Activated T-cell treated with anti-CD3 and anti-CD28 coated beads, Interleukin-2, amount 50 U/mL, for 1 hour (primary cell): ENCODE measurements at places on chromosomes 12 and 14.

DNA sequence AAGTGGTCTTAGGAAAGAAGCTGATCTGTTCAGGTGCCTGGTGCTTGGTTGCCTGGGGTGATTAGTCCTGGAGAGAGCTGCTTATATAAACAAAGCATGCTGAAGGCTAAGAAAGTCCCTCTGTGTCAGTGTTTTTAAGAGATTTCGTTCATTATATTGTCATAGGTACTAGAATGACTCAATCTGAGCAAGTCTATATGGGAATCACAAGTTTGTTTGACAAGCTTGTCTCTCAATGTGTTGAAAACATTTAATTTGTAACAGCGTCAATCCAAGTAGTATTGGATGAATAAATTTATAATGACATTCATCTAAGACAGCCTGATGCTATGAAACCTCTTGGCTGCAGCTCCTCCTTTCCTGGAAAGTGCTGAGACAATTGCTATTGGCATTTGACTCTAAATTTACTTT, 256.3 kb downstream of the TMTC2 start:
- no peak for DNase-seq

- no peak for DNase-seq
Observed at GRCh38 chr14:40122968-40123648, 690.9 kb upstream of the FBXO33 start.

- no peak for DNase-seq
Observed at GRCh38 chr14:67857778-67858350, 38.3 kb downstream of the RAD51B start.

- DNase-seq: no peak
Observed at GRCh38 chr14:37903343-37904191, 304.1 kb upstream of the SSTR1 start.

DNA sequence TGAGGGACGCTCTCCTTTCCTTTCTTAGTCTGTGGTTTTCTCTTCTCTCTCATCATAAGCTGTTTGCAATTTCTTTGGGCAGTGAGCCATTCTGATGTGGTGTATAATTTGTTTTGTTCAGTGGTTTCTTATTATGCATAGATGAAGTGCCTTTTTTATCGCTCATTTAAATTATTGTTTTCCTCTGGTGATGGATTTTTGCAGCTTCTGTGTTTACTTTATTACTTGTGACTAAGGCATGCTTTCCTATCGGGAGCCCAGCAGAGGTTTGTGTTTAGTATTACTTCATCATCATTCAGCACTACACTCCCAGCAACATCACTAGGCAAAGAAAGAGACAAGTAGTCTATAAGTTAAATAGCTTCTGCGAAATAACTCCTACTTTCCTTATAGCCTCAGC, 586.6 kb upstream of the NOVA1 start:
- no peak for DNase-seq

GRCh38 chr14:99239661-99240092, 32.3 kb downstream of the BCL11B start:
- no peak for DNase-seq

GRCh38 chr14:56659964-56660551, 80.5 kb downstream of the TMEM260 start:
- no peak for DNase-seq

DNA sequence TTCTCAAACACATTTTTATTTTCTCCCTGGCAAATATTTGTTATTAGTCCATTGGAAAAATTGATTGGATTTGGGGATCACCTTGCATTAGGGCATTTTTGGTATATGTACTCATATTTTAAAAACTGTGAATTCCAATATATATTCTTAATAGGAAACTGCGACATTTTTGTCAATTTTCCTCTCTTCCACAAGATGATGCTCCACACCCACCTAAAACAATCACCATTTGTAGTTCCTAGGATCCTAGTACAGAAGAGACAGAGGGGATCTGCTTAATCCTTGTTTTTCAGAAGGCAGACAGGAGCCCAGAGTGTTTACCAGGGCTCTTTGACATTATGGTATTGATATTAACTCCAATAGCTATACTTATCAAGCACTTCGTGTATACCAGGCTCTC, 22.8 kb upstream of the OASL start:
- no peak for DNase-seq

DNA sequence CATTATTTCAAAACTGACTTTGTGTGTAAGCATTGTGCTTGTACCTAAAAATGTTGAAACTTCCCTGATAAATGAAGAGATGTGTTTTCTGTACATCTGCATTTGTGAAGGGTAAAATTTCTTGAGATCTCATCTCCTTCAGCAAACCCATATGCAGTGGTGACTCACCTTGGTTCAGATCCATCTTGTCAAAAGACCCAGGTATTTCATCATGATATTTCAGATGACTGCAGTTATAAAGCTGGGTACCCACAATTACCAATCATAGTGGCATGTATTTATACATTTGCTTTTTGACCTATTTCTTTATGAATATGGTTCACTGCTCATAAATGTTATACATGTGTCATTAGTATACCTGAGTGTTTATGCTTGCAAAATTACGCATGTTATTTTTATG, 1213.6 kb downstream of the GALC start:
- DNase-seq: no peak

DNA sequence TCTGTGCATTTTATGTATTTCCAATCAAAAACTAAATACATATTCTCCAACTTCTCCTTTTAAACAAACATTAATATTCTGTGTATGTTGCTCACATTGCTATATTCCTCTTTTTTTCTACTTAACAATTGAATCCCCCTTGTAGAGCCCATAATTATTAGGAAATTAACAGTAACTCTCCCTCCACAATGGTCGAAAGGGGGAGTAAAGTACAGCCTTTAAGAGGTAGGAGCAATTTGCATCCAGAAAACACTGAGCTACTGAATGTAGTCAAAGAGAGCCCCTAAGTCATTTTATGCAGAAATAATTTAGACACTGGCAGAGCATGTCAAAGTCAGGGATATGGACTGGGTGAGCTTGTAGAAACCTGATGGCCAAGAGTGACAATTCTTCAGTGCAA, 57.2 kb upstream of the SCN8A start:
- no peak for DNase-seq

DNA sequence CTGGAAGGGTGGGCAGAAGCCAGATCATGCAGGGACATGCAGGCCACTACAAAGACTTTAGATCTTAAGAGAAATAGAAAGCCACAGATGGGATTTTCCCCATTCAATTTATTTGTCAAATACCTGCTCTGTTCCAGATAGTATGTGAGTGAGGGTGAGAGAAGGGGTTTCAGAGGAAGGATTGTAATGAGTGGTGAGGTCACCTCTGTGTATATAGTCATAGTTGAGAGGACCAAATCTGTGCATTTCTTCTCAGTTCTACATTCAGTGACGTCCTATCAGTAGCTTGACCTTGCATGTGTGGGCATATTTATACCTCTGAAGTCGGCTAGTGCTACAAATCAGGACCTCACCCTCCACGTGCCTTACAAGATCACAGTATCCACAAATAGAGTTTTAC, 31.2 kb upstream of the RBM19 start:
- no peak for DNase-seq

DNA sequence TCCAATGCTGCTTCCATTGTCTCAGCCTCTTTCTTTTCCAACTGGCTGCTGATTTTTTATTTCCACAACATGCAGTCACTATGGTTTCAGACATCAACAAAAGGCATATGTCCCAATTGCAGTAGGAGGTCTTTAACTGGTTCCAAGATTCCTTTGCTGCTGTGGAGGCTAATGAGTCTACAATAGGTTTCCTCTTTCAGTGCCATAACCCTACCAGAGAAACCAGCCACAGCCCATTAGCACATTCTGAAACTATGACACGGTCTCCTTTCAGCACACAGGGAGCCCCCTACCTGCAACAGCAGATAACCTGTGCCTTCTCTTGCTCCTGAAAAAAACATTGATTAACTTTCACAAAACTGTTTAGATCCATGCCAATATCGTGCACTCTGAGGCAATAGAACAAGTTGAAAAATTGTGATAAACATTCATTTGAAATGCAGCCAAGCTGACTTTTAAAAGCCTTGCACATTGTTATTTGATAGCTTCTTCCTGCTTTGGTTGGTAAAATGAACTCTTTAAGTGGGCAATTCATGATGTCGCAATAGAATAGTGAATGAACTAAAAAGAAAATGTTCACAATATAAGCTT, 32.4 kb downstream of the PLEKHG7 start:
- DNase-seq: no peak
